Foreskin melanocyte (primary cell): ENCODE measurements at places on chromosomes 6 and 20.

DNA sequence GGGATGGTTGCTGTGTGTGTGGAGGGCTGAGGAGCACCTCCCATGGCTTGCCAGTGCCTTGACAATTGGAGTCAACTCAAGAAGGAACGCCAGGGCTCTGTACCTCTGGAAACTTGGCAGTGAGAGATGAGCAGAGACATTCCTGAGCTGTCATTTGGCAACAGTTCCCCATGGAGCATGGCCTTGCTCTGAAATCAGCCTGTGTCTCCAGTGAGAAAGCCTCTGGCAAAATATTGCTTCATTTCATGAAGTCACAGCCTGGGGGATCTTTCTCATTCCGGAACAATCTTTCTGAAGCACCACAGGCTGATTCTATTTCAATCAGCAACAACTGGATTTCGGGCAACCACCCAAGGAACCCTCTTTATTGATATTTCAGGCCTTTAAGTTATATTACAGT lies 52.2 kb upstream of the FNDC1 start:
- DNase-seq: no peak

DNA sequence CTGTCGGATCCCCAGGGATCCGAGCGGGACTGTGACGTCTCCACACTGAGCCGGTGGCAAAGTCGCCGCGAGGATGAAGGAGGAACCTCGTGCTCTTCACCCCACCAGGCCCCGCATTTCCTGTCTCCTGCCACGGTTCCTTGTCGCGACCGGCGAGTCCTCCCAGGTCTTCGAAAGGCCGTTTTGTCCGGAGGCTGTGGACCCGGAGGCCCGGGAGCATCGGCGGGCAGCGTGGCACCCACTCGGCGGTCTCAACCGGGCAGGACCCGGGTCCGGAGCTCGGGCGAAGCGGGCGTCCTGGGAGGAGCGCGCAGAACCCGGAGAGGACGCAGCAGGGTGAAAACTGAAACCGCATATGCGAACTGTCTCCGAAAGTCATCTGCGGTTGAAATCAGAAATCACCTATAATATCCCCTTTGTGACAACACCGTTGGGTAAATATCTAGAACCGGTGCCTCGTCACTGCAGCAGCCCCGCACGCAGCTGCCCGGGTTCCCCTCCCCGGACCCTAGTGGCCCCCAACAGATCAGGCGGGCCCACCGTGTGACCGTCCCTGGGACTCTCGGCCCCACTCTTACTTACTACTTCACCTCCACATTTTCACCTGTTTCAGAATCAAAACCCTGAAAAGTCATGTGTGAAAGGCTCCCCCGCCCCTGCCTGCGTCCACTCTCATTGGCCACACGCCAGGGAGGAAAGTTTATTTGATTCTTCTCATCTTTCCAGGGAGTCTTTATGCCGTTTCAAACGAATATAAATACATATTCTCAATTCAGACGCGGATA lies 3.1 kb upstream of the ULBP2 start:
- DNase-seq: no peak

DNA sequence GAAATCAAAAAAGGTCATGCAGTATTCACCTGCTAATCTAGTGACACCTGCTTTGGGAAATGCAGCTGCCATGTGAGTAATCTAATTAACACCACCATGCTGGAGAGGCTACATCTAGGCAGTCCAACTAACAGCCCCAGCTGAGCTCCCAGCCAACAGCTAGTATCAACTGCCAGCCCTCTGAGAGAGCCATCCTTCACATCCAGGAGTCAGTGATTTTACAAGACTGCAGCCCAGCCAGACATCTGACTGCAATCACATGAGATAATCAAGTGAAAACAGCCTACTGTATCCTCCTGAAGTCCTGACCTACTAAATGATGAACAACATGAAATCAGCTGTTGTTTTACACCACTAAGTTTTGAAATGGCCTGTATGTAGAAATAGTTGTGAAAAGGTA lies 298.4 kb downstream of the TRDN start:
- DNase-seq: no peak

DNA sequence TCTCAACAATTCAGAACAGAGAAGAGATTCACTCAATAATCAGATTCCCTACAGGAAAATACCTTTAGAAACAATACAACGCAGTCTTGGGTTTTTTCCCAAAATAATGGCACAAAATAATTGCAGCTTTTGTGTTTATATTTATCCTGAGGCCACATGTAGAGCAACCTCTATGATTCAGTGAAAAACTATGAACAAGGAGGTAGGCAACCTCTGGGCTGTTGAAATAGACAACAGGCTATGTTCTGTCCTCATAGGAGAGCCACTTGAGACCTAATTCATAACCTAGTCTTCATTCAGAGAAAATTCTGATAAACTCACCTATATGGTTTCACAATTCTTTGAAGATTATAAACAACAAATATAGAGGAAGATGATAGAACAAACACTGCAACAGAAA lies 118.3 kb downstream of the KHDC1L start:
- no peak for DNase-seq

- DNase-seq: no peak
Observed at GRCh38 chr6:154572556-154572955, 62.1 kb upstream of the CNKSR3 start.

DNA sequence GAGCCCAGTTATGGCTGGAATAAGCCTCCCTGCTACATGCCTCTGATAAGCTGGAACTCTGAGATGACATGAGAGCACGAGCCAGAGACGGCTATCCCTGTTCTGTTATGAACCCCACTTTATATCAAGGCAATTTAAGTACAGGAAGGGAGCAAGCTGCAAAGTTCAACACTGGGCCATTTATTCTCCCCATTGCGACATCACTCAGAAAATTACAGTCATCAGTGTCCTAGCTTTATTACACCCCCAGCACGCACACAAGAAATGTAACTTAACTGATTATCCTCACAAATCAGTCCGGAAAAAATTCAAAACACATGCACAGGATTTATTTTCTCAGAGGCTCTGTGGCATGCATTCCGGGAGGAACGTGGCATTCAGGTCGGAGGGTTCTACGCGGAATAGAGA lies 125.3 kb upstream of the SLC2A12 start:
- peak; percentile 90 for DNase-seq

DNA sequence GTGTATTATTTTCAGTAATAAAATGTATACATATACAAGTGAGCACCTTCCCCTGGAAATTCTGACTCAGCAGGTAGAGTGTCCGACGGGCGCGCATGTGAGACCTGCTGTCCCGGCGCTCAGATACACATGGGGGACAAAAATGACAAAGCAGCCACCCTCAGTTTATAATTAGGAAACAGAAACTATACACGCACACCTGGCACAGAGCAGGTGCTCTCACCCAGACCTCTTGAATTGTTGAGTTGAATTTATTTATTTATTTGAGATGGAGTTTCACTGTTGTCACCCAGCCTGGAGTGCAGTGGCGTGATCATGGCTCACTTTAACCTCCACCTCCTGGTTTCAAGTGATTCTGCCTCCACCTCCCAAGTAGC lies 180.4 kb downstream of the ZDHHC14 start:
- DNase-seq: no peak

DNA sequence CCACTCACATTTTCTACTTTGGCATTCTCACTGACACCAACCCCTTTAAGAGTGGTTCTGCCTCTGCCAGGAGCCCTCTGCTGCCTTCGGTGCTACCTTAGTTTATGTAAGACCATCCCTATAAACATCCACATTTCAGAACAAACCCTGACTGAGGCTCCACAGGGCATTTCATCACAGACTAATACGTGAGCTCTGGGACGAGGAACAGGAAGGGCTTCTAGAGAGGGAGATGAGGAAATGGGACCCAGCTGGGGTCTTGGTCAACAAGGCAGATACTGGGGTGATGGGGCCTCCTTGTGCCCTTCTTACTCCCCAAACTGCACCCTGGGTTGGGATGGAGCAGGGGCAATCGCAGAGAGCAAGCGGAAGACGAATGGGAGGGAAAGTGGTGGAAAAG lies 86.5 kb upstream of the FYN start:
- DNase-seq: no peak

- peak; percentile 52 for DNase-seq
Observed at GRCh38 chr6:29892696-29893095, 49.6 kb upstream of the HLA-A start.

- no peak for DNase-seq
Observed at GRCh38 chr20:16049529-16050093, 523.6 kb downstream of the KIF16B start.

GRCh38 chr6:3910106-3910663 lies 61.0 kb downstream of the FAM50B start:
- no peak for DNase-seq

GRCh38 chr20:3997446-3997845 lies 17.9 kb downstream of the RNF24 start:
- no peak for DNase-seq

GRCh38 chr6:55954436-55954835 lies 79.0 kb upstream of the BMP5 start:
- no peak for DNase-seq

DNA sequence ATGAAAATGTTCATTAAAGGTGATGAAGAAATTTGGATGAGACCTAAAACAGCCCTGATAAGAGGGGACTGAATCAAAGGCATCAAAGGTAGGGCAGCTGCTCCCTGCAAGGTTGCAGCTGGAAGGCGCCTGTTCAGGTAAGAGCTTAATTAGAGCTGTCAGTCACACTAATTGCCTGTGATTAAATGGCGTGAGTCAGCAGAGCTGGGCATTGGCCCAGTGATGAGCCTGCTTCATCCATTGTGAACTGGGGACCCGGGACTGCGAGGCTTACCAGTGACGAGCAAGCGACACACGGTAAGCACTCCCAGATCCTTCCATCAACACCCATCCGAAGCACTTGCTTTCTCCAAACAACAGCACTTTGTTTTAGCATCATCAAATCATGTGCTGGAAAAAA lies 621.5 kb upstream of the CDH4 start:
- no peak for DNase-seq

DNA sequence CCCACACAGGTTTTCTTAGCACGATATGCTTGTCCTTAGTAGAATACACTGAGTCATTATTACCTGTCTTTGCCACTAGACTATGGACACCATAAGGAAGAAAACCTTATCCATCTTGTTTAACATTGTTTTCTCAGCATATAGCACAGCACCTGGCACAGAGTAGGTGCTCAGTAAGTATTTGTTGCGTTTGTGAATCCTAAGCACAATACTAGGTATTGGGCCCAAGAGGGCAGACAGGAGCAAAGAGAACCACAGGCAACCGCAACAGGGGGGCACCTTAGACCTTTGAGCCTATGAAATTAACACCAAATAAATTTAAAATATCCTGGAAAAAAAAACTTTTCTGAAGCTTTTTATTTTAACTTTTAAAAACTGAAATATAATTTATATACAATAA lies 3.7 kb upstream of the NCOA6 start:
- no peak for DNase-seq

DNA sequence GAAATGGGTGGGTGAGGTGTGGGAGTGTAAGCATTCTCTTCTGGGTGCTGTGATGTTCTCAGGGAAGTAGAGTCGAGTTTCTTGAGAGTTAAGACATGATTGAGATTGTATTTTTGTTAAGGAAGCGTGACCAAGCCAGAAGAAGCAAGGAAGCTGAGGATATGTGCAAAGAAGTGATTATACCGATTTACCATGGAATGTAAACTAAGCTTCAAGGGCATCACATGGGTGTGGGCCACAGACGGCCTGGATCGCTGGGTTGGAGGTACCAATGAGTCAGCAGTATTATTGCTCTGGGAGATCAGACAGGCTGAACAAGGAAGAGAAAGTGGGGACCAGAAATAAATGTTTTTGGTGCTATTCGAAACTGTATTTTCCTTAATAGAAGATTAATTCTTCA lies 184.1 kb upstream of the GMDS start:
- no peak for DNase-seq

DNA sequence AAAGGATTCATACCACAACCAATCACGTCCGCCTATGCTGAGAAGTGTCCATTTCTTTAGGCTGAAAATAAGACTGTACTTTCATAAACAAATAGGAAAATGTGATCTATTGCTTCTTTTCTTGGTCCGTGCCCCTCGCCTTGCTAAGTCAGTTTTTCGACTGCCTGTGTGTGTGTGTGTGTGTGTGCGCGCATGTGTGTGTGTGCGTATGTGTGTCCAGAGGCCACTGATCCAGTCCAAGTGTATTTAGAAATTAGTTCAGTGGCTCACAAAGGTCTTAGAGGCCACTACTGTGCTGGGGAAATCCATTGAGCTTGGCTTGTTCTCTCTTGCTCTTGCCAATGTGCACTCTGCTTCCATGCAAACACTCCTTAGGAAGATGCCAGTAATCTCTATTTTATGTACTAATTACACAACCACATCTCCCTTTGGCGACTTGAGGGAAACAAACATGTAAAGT lies 50.5 kb downstream of the SLC22A23 start:
- DNase-seq: no peak

- no peak for DNase-seq
Observed at GRCh38 chr6:141445928-141446628, 686.6 kb upstream of the GJE1 start.

- DNase-seq: no peak
Observed at GRCh38 chr6:122736616-122737015, 42.9 kb upstream of the FABP7 start.

DNA sequence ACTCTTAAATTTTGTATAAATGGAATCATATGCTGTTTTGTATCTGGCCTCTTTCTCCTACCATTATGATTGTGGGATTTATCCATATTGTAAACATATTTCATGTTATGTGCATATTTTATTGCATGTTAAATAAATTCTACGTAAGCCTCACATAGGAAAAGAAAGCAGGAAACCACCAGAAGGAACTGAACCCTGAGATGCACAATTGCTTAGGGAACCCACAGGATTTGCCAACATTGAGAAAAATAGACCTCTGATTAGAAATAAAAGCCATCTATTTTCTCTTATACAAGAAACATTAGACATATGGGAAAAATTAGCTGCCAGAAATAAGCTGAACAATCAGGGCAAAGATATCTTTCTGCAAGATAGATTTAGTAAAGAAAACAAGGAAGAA lies 111.2 kb upstream of the CARMIL1 start:
- DNase-seq: no peak

DNA sequence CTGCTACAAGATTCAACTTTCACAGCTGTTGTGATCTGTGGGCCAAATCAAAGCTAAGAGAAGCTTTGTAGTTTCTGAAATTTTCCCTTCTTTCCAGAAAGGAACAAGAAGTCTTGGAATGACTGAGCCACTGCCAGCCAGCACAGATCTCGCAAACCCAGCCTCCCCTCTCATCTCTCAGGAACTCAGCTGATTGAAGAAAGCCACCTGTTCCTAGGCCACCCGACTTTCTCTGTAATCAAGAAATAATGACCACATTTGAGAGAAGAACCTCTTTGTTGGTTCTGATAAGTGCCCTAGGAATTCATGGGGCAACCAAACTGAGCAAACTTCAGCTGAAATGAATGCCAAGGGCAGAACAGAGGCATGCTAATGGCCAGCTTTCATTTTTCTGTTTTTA lies 61.7 kb downstream of the HDGFL1 start:
- DNase-seq: no peak

GRCh38 chr6:118893064-118893806 lies 717 bp upstream of the ASF1A start:
- peak; percentile 69 for DNase-seq

DNA sequence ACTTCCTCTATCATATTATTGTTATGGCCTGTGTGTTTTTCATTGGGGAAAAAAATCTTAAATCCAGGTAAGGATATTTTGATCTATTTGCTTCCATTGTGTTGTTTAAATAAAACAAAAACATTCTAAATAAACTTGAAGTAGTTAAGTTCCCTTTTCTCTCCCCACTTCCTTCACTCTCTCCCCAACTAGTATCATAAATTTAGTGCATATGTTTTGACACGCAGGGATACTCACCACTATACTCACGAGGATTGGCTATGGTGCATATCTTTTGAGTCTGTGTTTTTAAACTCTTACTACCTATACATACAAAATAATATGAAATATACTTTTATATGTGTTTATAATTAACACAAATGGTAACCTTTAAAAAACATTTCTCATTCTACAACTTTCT lies 5.2 kb downstream of the TTLL9 start:
- no peak for DNase-seq
